ENCODE measurements at places on chromosomes 1 and 21.

GRCh38 chr1:243487649-243488227, 231.9 kb downstream of the SDCCAG8 start:
- no peak for DNase-seq

DNA sequence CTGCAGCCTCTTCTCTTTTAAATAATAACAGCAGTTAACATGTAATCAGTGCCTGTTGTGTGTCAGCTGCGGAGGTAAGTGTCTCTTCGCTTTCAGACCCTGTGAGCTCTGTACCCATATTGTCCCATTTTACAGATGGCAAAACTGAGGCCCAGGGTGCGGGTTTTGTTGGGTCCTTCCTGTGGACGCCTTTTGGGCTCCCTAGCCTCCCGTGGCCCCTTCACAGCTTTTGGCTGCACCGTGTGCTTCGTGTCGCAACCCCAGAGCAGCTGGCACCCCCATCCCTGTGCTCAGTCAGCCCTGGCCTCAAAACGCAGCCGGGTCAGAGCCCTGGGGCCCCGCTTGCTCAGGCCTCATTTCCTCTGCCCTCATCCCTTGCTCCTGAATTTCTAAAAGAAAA, 53.8 kb downstream of the TLR5 start:
- DNase-seq, result no peak

DNA sequence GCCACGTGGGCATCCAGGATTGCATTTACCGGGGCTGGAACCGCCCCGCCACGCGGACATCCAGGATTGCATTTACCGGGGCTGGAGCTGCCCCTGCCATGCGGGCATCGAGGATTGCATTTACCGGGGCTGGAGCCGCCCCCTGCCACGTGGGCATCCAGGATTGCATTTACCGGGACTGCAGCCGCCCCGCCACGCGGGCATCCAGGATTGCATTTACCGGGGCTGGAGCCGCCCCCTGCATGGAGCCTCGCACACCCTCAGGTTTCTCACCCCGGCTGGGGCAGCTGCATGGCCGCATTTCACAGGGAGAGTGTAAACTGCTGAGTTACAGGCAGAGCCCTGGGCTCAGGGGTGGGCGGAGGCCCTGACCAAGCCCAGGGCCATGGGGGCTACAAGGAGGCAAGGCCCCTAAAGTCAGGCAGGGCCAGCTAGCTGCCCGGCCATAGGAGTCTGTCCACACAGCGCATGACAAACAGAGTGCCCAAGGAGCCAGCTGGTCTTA, 166.8 kb upstream of the ARHGEF16 start:
- DNase-seq, result no peak

DNA sequence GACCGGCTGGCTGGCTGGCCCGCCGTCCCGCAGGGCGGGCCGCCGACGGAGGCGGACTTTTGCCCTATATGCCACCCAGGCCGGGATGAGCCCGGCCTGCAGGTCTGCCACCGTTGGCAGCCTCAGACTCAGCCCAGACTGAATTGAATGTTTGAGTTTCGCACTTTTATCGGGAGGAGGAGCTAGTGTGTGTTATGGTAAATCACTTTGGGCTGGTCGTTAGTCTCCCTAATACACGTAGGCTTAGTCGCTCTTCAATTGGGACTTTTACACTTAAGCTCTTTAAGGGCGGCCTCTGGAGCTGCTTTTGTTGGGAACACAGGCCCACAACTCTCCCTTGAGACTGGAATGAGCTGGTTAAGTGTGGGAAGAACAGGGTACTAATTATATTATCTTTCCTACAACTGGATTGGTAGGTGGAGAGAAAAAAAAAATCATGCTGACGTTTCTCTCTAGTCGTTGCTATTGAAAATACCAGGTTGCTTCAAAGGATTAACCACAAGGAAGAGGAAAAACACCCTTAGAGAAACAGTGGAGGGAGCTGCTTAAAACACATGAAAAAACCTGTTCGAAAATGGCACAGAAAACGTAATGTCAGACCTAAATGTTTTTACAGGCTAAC, 1.4 kb upstream of the IRF2BP2 start:
- no peak for DNase-seq

DNA sequence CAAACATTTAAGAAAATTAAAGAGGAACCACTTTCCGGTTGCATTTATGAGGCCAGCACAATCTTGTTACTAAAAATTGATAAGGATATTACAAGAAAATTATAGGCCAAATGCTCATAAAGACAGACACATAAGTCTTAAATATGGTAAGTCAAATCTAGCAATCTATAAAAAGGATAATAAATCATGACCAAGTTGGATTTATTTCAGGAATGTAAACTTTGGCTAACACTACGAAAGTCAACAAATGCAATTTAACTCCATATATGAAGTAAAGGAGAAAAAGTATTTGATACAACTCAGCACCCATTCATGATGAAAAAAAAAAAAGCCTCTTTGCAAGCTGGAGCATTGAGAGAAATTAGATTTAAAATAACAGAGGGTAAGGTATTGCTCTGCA, 6.3 kb downstream of the HHAT start:
- DNase-seq, result no peak

- DNase-seq, result no peak
Measured at GRCh38 chr1:162609306-162609705, 23.0 kb upstream of the DDR2 start.

DNA sequence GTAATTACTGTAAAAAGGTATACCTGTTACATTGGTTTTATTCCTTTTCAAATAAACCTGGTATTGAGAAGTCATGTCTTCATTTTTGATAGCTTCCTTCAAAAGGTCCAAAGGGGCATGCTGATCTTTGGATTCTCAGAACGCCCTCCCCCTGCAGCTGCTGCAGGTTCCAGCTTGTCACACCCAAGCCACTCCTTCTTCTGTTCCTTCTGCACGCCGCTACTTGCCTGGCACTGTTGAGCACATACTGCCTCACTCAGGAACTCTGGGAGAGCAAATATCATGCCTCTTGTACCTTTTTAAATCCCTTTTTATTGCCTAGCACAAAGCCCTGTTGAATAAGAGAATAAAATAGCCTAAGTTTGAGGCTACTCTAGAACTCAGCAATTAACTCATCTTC, 136.9 kb downstream of the BARHL2 start:
- no peak for DNase-seq

GRCh38 chr1:32701951-32702598, 495 bp downstream of the SYNC start:
- no peak for DNase-seq

DNA sequence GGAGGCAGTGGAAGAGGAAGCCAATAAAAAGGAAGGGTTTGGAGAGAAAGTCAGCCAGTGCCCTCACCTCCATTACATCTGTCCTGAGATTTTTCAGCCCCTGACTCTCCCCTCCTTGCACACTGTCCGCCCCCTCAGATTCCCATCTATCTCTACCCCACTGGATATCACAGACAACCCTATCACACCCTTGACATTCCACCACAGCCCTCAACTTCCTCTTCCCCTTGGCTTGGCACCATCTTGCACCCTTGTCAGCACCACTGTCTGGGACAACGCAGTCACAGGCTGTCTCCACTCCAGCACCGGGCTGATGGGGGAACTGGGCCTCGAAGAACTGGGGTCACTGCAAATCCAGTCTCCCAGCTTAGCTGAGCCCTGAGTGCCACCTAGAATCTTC, 14.2 kb upstream of the PLEKHA6 start:
- DNase-seq, result no peak

- no peak for DNase-seq
Measured at GRCh38 chr1:19110257-19110927, 99.7 kb downstream of the UBR4 start.

- no peak for DNase-seq
Measured at GRCh38 chr1:47940779-47941178, 56.4 kb downstream of the TRABD2B start.
